Activated naive CD4-positive, alpha-beta T cell treated with anti-CD3 and anti-CD28 coated beads, Interleukin-2, amount 10 ng/mL, durations not matched to agents 7 days and 5 days (primary cell): ENCODE measurements at places on chromosomes 3 and 15.

- H3K4me1 ChIP-seq, result peaks cover 13% of the 10 kb centered on the region
- H3K4me3 ChIP-seq, result no peak overlapping the region
- H3K27me3 ChIP-seq, result peaks cover 51% of the 10 kb centered on the region
- H3K27ac ChIP-seq, result no peak overlapping the region
- no peaks in the 10 kb centered on the region for H3K36me3 ChIP-seq
Measured at GRCh38 chr3:23796518-23796917, 9.2 kb upstream of the UBE2E1 start.

- no peak overlapping the region for H3K4me3 ChIP-seq
- no peak for DNase-seq
Measured at GRCh38 chr3:83877910-83878309, 1080.9 kb upstream of the CADM2 start.

DNA sequence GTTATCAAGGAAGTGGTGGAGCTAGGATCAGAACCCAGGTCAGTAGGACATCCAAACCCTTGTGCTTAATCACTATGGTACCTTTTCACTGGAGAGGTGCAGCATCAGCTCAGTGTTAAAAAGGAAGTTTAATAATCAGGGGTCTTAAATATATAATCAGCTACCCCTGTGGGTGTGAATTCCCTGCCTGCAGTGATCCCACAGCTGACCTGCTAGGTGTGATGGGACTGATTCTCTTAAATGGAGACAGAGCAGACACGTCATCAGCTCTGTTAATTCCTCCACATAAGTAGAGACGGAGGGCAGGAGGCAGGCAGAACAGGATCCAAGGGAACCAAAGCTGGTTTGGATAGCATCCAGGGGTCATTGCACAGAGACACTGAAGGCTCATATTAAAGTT, 154.1 kb upstream of the CRBN start:
- no peak overlapping the region for H3K27ac ChIP-seq
- H3K27me3 ChIP-seq, result no peaks in the 10 kb centered on the region
- no peaks in the 10 kb centered on the region for H3K36me3 ChIP-seq
- no peaks in the 10 kb centered on the region for H3K4me1 ChIP-seq
- DNase-seq, result no peak
- H3K4me3 ChIP-seq, result no peak overlapping the region

DNA sequence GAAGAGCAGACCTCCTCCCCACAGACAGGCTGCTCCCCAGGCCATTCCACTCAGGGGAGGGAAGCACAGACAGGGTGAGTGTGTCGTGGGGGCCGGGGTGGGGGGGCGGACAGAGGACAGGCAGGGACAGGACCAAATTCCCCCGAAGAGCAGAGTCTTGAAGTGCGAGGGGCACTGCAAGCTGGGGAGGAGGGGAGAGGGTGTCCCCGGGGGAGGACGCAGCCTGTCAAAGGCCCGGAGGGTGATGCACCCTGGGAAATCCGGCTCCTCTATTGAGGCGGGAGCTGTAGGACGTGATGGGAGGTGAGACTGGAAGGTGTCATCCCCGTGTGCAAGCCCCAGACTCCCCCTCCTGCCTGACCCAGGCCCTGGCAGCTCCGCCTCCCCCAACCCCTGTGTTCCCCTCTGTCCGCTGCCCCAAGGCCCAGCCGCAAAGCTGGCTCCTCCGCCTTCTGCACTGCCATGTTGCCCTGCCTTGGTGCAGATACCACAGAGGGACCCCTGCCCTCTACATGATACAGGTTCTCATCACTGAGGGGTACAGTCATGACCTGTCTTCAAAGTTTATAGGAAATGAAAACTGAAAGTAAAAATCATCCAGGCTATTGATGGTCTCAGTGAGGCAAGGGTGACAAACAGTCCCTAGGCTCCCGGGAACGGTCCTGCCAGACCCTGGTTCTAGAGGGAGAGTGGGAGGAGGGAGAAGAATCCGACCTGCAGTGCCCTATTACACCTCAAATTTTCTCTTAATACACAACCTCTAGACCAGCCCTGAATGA, 76.3 kb upstream of the IQSEC1 start:
- peaks cover 26% of the 10 kb centered on the region for H3K27me3 ChIP-seq
- no peak for DNase-seq
- H3K4me3 ChIP-seq, result peak overlapping the region; percentile 13
- H3K36me3 ChIP-seq, result no peaks in the 10 kb centered on the region
- peak overlapping the region; percentile 90 for H3K27ac ChIP-seq

DNA sequence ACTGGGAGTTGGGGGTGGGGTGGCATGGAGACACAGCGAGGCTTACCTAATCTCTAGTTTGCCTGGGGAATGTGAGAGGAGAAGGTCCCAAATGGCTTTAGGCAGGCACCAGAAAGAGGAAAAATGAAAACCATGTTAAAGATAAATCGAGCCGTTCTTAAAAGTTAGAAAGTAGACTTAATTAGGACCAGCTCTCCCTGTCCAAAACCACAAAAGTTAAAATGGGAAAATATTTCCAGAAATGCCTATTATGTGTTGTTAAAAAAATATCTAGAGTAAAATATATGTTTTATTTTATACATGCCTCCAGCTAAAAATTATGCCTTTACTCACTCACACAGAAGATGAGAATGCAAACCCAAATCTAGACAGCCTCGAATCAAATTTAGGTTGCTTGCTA, 50.1 kb downstream of the LRTM1 start:
- H3K4me3 ChIP-seq, result no peak overlapping the region
- no peaks in the 10 kb centered on the region for H3K27me3 ChIP-seq
- H3K27ac ChIP-seq, result no peak overlapping the region
- H3K36me3 ChIP-seq, result no peaks in the 10 kb centered on the region
- no peaks in the 10 kb centered on the region for H3K4me1 ChIP-seq
- DNase-seq, result no peak

DNA sequence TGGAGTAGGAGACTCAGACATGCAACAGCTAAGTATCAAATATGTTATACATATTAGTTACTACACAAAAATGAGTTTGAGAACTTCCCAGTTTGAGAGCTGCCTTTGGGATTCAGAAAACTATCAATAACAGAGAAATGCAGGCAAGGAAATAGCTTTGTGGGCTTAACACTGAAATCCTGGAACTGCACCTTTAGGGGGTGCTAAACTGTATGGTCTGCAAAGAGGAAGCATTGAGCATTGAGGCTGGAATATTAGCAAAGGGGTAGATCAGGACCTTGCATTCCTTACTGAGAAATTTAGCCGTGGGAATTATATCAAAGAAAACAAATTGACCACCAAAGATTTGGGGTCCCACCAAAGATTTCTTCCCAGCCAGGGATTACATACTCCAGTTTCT, 580.0 kb downstream of the ZNF385D start:
- H3K4me1 ChIP-seq, result no peaks in the 10 kb centered on the region
- H3K4me3 ChIP-seq, result no peak overlapping the region
- no peak for DNase-seq
- no peaks in the 10 kb centered on the region for H3K36me3 ChIP-seq
